ENCODE measurements at places on chromosomes 4 and X.

- DNase-seq, result no peak
Measured at GRCh38 chr4:15718959-15719358, 16.1 kb downstream of the BST1 start.

GRCh38 chrX:66328950-66329596 lies 165.0 kb downstream of the HEPH start:
- DNase-seq, result no peak

DNA sequence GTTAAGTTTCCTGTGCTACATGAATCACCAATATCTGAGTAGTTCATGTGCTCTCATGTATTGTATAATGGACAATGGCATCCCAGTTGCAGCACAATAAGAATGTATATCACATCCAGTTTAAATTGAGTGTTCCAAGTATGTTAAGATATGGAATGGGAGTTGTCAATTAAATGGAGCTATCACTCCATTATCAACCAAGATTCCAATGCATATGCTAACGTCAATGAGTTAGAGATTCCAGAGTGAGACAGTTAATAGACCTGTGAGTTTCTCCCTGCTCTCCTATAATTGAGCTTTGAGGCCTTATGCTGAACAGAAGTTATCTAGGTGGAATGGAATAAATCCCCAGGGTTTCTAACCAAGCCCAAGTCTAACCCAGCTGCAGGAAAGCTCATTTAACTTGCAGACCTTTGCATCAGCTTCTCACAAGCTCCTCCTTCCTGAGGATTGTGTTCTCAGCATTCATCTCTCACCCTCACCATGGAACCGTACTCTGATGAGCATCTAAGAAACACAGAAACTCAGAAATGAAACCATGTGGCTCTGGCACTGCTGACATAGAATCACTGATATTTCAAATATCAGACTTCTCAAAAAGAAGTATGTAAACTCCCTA lies 84.8 kb downstream of the TIGD2 start:
- DNase-seq, result no peak

GRCh38 chrX:138742217-138742616 lies 30.7 kb upstream of the FGF13 start:
- DNase-seq, result no peak

GRCh38 chrX:17613979-17614588 lies 123.2 kb upstream of the SCML1 start:
- no peak for DNase-seq

GRCh38 chr4:187118166-187118565 lies 394.5 kb upstream of the FAT1 start:
- no peak for DNase-seq

- DNase-seq, result no peak
Measured at GRCh38 chr4:163672751-163673150, 178.3 kb downstream of the TMA16 start.

- no peak for DNase-seq
Measured at GRCh38 chrX:19723427-19723826, 164.0 kb downstream of the SH3KBP1 start.

Measured in T-helper 2 cell (primary cell).